ENCODE measurements at places on chromosomes 1 and 21.

DNA sequence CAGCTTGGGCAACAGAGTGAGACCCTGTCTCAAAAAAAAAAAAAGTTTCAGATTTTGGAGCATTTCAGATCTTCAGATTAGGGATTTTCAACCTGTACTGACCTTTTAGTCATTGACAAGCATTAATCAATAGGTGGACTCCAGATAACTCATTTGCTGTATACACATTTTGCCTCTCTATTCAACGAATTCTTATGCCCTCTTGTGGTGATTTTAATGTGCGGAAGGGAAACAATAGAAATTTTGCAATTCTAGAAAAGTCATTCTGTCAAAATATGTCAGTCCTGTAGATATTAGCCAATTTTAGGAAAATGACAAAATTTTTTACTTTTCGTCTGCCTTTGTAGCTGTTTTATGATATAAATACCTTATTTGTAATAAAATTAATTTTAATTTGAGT lies 11.6 kb upstream of the OR2G2 start:
- no peak for DNase-seq

DNA sequence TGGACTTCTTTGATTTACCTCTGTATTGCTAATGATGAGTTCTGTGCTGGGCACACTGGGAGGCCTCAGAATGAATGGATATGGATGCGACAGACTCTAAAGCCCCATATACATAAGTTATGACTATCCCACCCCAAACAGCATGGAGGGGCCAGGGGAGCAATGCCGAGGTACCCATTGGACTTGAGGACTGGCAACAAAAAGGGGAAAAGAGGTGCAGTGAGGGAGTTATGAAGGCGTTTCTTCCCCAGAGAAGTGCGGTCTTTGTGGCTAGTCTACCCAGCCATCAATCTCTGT lies 15.2 kb upstream of the CDCA8 start:
- DNase-seq: no peak

- no peak for DNase-seq
Measured at GRCh38 chr1:37156646-37157045, 122.3 kb upstream of the GRIK3 start.

GRCh38 chr1:17930635-17931034 lies 175.5 kb downstream of the ACTL8 start:
- no peak for DNase-seq

GRCh38 chr1:36284061-36284460 lies 22.1 kb upstream of the SH3D21 start:
- no peak for DNase-seq

Data from NCI-H446 (cell line).